ENCODE measurements at places on chromosomes 6 and 20. TPM values are rescaled to one million over a fixed set of nuclear protein-coding genes. Genes with fewer than 3 reads are reported as not detected.

DNA sequence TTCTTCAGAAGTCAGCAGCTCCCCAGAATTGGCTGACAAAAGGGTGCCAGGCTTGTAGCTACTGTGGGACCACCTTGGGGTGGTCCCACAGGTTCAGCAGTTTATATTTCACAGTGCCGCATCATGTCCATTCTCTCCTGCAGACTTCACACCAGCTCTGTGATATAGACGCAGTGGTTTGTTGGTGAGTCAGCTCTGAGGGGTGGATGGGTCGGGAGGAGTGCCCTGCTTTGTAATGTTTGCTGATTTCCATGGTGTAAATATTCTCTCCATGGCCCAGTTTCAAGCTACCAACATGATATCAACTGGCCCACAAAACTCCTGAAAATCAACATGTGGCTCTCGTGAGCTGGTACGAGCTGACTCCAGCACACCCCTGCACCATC lies 78.2 kb downstream of the CDH22 start:
- H3K4me3 ChIP-seq = no peak overlapping the region
- H3K27ac ChIP-seq = no peak overlapping the region
- no peak for DNase-seq

GRCh38 chr6:52283111-52283510 lies 1.4 kb downstream of the MCM3 start:
- H3K27ac ChIP-seq = peak overlapping the region; percentile 38
- no peaks in the 10 kb centered on the region for H3K27me3 ChIP-seq
- H3K4me3 ChIP-seq = peak overlapping the region; percentile 79
- peaks cover 31% of the 10 kb centered on the region for H3K36me3 ChIP-seq
- DNase-seq = no peak

DNA sequence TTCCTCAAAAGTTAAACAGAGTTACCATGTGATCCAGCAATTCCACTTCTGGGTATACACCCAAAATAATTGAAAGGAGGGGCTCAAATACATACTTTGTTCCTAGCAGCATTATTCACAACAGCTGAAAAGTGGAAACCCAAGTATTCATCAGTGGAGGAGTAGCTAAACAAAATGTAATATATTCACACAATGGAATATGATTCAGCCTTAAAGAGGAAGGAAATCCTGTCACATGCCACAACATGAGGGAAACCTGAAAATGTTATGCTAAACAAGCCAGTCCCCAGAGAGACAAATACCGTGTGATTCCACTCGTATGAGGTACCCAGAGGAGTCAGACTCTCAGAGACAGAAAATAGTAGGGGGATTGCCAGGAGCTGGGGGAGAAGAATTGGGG lies 44.5 kb downstream of the PXDC1 start:
- no peaks in the 10 kb centered on the region for H3K4me1 ChIP-seq
- H3K4me3 ChIP-seq = no peak overlapping the region
- no peaks in the 10 kb centered on the region for H3K36me3 ChIP-seq
- H3K27ac ChIP-seq = no peak overlapping the region
- DNase-seq = no peak
- no peaks in the 10 kb centered on the region for H3K27me3 ChIP-seq

DNA sequence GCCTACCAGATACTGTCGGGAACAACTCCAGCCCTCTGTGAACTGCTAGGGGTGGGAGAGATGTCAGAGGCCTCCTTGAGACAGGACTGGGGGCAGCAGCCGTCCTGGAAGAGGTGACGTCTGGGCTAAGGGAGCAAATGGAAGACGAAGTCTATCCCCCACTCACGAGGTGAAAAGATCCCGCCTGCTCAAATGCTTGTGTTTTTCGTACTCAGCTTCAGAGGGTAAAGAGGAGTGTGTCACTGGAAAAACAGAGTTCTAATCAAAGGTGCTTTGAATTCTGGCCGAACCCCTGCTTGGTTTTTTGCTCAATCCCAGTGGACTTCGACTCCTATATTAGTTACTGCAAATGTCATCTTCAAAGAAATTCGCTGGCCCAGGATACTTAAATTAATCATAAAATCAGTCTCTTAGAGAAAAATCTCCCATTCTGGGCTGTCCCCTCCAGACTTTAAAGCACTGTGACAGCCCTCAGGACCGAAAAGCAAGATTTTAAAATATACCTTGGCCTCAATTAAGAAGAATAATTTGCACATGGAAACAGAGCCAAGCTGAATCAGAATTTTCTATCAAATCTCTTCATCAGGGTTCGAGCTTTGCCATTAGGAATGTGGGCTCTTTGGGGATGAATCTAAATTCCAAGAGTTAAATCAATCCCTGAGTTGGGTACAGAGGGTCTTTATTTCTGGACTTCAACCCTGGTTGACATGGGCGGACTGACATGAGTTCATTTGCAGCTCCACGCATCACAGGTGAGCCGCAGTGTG lies 61.8 kb upstream of the AFDN start:
- no peaks in the 10 kb centered on the region for H3K27me3 ChIP-seq
- no peak for DNase-seq
- H3K4me1 ChIP-seq = no peaks in the 10 kb centered on the region
- no peaks in the 10 kb centered on the region for H3K36me3 ChIP-seq

- H3K27me3 ChIP-seq = no peaks in the 10 kb centered on the region
- H3K4me3 ChIP-seq = peak within 1 kb of the TSS; percentile 93
- no peak for DNase-seq
- H3K4me1 ChIP-seq = peaks cover 10% of the 10 kb centered on the region
Measured at GRCh38 chr6:127342946-127343808, at the start of gene ECHDC1. ECHDC1 (minus strand) TSS chr6:127343609; CDS start chr6:127331028, 12,581 bp downstream.

DNA sequence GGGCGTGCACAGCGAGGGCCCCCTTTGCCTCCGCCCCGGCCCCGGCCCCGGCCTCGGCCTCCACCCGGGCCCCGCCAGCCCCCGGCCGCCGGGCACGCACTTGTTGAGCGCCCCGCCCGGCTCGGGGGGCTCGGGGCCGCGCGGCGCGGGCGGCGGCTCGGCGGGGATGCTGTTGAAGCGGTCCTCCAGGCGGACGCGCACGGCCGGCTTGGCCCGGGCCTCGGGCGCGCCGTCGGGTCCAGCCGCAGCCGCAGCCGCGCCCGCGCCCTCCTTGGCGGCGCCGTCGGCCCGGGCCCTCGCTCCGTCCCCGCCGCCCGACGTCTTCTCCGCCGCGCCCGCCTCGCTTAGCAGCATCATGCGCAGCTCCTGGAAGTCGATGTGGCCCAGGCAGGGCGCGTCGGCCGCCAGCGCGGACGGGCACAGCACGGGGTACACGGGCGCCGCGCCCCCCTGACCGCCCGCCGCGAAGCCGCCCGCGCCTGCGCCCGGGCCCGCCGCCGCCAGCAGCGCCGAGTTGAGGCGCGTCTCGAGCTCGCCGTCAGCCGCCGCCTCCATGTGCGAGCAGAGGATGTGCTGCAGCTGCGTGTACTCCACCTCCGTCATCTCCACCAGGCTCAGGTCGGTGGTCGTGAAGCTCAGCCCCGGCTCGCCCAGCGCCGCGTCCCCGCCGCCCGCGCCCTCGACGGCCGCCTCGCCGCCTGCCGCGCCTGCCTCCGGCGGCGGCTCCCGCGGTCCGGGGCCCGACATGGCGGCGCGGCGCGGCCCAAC lies 514 bp downstream of the TCFL5 start:
- no peaks in the 10 kb centered on the region for H3K36me3 ChIP-seq
- DNase-seq = no peak
- no peak overlapping the region for H3K4me3 ChIP-seq
- H3K27ac ChIP-seq = no peak overlapping the region

DNA sequence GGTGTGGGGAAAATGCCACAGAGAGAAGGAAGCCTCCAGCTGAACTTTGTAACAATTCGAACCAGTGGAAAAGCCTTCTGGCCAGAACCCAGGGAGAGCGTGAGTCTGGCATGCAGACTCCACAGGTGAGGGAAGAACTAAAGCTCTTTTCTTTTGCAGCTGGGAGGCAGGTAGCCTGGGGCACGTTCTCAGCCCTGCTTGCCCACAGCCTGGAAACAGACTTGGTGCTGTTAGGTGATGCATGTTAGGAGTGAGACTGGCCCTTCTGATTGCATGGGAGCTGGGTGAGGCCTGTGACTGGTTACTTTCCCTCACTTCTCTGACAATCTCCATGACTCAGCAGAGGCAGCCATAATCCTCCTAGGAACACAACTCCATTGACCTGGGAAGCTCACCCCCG lies 34.2 kb downstream of the PROKR2 start:
- no peaks in the 10 kb centered on the region for H3K27me3 ChIP-seq
- H3K27ac ChIP-seq = no peak overlapping the region
- no peaks in the 10 kb centered on the region for H3K4me1 ChIP-seq
- no peak overlapping the region for H3K4me3 ChIP-seq
- H3K36me3 ChIP-seq = no peaks in the 10 kb centered on the region

GRCh38 chr20:63775096-63775978 lies 35.8 kb downstream of the SLC2A4RG start:
- no peaks in the 10 kb centered on the region for H3K4me1 ChIP-seq
- no peaks in the 10 kb centered on the region for H3K27me3 ChIP-seq
- DNase-seq = no peak
- no peak overlapping the region for H3K4me3 ChIP-seq

DNA sequence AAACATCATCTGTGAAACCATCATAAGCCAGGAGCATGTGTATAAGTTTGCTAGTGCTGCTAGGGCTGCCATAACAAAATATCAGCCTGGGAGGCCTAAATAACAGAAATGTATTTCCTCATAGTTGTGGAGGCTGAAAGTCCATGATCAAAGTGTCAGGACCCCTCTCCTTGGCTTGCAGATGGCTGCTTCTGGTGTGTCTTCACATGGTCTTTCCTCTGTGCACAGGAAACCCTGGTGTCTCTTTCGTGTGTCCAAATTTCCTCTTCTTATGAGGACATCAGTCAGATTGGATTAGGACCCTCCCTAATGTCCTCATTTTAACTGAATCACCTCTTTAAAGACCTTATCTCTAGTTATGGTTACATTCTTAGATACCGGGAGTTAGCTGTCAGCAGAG lies 6.2 kb upstream of the CITED2 start:
- no peak overlapping the region for H3K27ac ChIP-seq
- DNase-seq = no peak
- no peaks in the 10 kb centered on the region for H3K27me3 ChIP-seq
- no peaks in the 10 kb centered on the region for H3K36me3 ChIP-seq
- no peak overlapping the region for H3K4me3 ChIP-seq
- no peaks in the 10 kb centered on the region for H3K4me1 ChIP-seq

GRCh38 chr6:125754566-125754965 lies 5.1 kb downstream of the HEY2 start:
- H3K36me3 ChIP-seq = no peaks in the 10 kb centered on the region
- DNase-seq = no peak
- H3K27me3 ChIP-seq = peaks cover 6% of the 10 kb centered on the region
- no peaks in the 10 kb centered on the region for H3K4me1 ChIP-seq

DNA sequence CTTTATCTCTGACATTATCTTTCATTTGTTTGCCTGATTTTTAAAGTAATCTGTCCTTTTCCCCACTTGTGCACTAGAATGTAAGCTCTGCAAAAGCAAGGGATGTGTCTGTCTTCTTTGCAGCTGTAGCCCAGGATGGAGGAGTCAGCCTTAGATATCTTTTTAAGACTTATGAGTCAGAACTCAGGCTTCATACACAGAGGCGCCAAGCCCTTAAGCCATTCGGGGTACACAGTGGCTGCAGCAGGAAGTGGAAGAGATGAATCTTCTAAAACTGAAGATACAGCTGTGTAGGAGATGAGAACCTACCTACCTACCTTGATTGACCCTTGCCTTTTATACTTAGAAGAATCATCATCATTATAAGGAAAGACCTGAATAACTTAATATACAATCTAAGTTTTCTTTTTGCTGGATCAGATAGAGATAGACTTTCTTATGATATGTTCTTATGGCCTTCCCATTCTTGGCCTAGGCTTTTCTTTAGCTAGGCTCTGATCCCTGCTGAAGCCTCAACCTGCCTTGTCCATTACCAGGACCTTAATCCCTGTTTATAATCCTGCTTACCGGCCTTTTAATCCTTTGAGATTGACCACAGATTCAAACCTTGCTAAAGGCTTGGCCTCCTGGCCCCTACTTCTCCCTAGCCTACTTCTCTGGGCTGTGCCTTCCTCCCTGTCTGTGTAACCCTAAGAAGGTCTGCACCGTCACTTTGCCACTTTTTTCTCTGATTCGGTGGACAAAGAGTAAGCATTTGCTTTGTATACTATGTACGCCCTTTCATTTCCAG lies 304.5 kb downstream of the PRL start:
- H3K36me3 ChIP-seq = no peaks in the 10 kb centered on the region
- no peaks in the 10 kb centered on the region for H3K4me1 ChIP-seq

- no peak for DNase-seq
- H3K36me3 ChIP-seq = no peaks in the 10 kb centered on the region
- H3K27me3 ChIP-seq = no peaks in the 10 kb centered on the region
- no peak overlapping the region for H3K4me3 ChIP-seq
- peaks cover 44% of the 10 kb centered on the region for H3K4me1 ChIP-seq
- no peak overlapping the region for H3K27ac ChIP-seq
Measured at GRCh38 chr6:137973201-137973600, 106.1 kb downstream of the TNFAIP3 start.

DNA sequence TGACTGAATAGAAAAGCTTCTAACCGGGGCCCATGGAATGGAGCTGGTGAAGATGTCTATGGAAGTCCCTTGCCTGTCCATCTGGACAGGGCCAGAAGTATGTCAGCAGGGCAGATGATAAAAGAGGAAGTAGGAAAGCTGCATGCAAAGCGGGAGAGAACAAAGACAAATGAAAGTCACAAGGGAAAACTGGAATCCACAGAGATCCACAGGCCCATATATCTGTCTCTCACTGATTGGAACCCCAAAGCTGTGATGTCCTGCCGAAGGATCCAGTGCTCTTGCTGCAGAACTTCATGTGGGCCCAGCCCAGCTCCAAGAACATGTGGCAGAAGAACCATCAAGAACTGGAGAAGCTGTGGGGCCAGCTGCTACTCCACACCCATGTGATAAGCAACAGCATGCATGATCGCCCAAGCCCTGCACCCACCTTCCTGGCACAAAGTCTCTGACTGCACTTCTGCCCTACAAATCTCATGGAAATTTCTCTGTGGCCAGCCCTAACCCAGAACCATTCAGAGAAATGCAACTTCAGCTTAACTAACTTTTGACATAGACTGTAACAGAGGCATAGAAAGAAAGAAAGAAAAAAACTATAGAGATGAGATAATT lies 716.0 kb downstream of the KIF16B start:
- H3K27ac ChIP-seq = no peak overlapping the region
- DNase-seq = peak; percentile 25
- H3K4me3 ChIP-seq = no peak overlapping the region
- peaks cover 6% of the 10 kb centered on the region for H3K4me1 ChIP-seq

GRCh38 chr6:138429761-138430160 lies 25.7 kb downstream of the HEBP2 start:
- no peak overlapping the region for H3K27ac ChIP-seq
- no peaks in the 10 kb centered on the region for H3K27me3 ChIP-seq
- H3K36me3 ChIP-seq = no peaks in the 10 kb centered on the region
- no peak for DNase-seq
- no peaks in the 10 kb centered on the region for H3K4me1 ChIP-seq

- H3K4me1 ChIP-seq = no peaks in the 10 kb centered on the region
- no peak overlapping the region for H3K27ac ChIP-seq
- no peak overlapping the region for H3K4me3 ChIP-seq
Measured at GRCh38 chr6:150868759-150869158, 3.3 kb downstream of the MTHFD1L start.

GRCh38 chr6:12608016-12608860 lies 108.3 kb upstream of the PHACTR1 start:
- H3K27ac ChIP-seq = peak overlapping the region; percentile 93
- H3K4me1 ChIP-seq = peaks cover 37% of the 10 kb centered on the region
- peak; percentile 90 for DNase-seq
- H3K36me3 ChIP-seq = no peaks in the 10 kb centered on the region
- no peak overlapping the region for H3K4me3 ChIP-seq

GRCh38 chr6:80637312-80637711 lies 530.8 kb downstream of the BCKDHB start:
- H3K27me3 ChIP-seq = no peaks in the 10 kb centered on the region
- H3K36me3 ChIP-seq = no peaks in the 10 kb centered on the region
- no peak for DNase-seq
- no peak overlapping the region for H3K4me3 ChIP-seq

Gene MATN4
- not detected for polyA plus RNA-seq

Gene BANF2
- polyA plus RNA-seq = not detected

Gene GABRR1
- polyA plus RNA-seq = not detected

Gene COL9A3
- polyA plus RNA-seq = 0.13 TPM

Gene AURKA
- polyA plus RNA-seq = 122 TPM

Gene SNX14
- polyA plus RNA-seq = 49.7 TPM
